ENCODE measurements at places on chromosomes 12 and 14. TPM values are rescaled to one million over a fixed set of nuclear protein-coding genes. Genes with fewer than 3 reads are reported as not detected.
A peak's percentile ranks its signal among the peaks of the same experiment; 100 is the strongest.

DNA sequence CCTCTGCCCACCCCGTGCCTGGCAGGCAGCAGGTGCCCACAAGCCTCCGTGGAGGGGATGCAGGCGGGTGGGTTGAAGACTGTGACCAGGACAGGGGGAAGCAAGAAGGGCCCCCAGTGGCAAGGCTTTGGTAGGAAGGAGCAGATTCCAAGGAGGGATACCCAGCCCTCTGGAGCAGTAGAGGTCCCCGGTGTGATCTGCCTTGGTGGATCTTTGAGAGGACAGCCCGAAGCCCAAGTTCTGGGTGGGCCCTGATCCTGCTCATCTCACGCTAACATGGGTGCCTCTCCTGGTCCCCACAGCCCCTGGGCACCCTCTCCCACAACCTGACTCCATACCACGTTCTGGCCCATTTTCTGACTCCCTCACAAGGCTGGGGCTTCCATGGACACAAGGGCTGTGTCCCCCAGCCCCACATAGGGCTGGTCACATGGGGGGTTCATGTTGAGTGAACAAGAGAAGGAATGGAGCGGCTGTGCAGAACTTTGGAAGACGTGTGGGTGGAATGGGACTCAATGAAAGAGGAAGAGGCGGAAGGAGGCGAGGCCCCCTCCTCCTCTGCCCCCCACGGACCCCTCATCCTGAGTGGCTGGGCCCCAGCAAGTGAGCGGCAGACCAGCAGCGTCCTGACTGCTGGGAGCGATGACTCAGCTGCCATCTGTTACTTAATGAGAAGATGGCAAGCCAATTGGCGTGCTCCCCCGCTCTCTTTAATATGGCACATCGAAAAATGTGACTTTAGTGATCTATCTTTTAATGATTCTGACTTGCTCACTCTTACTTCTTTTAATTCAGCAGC, 77.0 kb upstream of the BCL11B start:
- peak; percentile 60 for DNase-seq
- H3K27me3 ChIP-seq: no peaks in the 10 kb centered on the region
- H3K27ac ChIP-seq: no peak overlapping the region

GRCh38 chr14:50383618-50384225, 13.0 kb downstream of the CDKL1 start:
- H3K27me3 ChIP-seq: no peaks in the 10 kb centered on the region
- H3K36me3 ChIP-seq: no peaks in the 10 kb centered on the region
- no peak overlapping the region for H3K4me3 ChIP-seq
- no peak overlapping the region for H3K27ac ChIP-seq
- DNase-seq: peak; percentile 81

CAMKK2 gene
- 18.0 TPM for total RNA-seq

TNFAIP2 gene
- 13.9 TPM for total RNA-seq

PLEKHD1 gene
- total RNA-seq: 3.0 TPM

DNA sequence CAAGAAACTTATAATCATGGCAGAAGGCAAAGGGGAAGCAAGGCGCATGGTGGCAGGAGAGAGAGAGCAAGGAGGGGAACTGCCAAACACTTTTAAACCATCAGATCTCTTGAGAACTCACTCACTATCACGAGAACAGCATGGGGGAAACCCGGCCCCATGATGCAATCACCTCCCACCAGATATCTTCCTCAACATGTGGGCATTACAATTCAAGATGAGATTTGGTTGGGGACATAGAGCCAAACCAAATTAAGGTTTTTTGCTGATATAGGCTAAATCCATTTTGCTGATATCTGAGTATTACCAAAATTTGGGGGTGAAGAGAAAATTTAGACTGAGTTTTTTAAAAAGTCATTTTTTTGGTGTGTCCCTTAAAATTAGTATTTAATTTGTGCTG, 54.9 kb upstream of the TMX1 start:
- no peak overlapping the region for H3K4me3 ChIP-seq
- H3K36me3 ChIP-seq: no peaks in the 10 kb centered on the region
- no peak overlapping the region for H3K27ac ChIP-seq

GRCh38 chr14:58865514-58866281, 227.9 kb downstream of the DACT1 start:
- no peaks in the 10 kb centered on the region for H3K36me3 ChIP-seq
- H3K27me3 ChIP-seq: no peaks in the 10 kb centered on the region
- no peak overlapping the region for H3K27ac ChIP-seq
- no peak overlapping the region for H3K4me3 ChIP-seq

DNA sequence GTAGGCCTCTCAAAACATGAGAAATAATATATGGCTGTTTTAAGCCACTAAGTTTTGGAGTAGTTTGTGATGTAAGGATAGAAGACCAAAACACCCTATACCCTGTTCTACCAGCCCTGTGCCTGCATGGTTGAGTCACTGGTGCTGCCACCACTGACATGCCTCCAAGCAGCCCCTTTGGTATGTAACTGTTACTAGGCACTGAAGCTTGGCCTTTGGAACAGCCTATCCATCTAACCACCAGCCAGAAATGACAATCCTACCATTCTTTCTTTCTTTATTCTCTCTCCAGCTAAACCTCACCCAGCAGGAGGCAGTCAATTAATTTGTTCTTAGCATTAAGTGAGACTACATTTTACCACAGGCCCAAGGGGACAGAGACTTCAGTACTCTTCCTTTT, 240.3 kb downstream of the MSRB3 start:
- DNase-seq: no peak
- H3K36me3 ChIP-seq: no peaks in the 10 kb centered on the region
- no peaks in the 10 kb centered on the region for H3K27me3 ChIP-seq
- no peaks in the 10 kb centered on the region for H3K4me1 ChIP-seq

GRCh38 chr12:121252712-121253345, 42.9 kb downstream of the P2RX4 start:
- H3K27me3 ChIP-seq: no peaks in the 10 kb centered on the region
- H3K36me3 ChIP-seq: peaks cover 66% of the 10 kb centered on the region
- no peak for DNase-seq
- no peak overlapping the region for H3K27ac ChIP-seq
- H3K4me3 ChIP-seq: no peak overlapping the region

DNA sequence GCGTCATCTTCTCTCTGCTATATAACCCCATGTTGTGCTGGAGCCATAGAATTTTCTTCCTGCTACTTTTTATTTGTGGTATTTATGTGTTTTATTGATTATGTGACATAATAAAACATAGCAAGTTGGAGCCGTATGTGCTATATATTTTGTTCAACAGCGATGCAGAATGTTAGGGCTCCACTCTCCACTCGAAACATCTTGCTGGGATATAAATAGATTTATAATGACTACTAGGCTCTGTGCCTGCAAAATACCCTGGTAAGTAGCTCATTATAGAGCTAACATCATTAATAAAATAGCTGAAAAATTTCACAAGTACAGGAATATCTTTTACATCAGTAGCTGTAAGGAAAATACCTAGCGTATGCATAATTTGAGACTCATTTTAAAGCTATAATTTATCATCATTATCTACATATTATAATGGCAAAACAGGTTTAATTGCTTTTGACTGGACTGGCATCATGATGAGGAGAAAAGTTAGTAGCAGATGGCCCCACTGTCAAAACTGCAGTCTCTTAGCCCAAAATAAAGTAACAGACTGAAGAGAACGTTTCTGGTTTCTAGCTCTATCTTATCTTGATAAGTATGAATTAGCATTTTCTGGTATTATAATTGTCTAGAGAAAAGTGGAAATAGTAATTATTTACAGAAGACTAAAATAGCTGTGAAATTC, 263.0 kb downstream of the NEDD1 start:
- DNase-seq: no peak
- no peaks in the 10 kb centered on the region for H3K27me3 ChIP-seq
- H3K27ac ChIP-seq: no peak overlapping the region

Measured in spinal cord (tissue), 10 donors.